Stimulated activated CD4-positive, alpha-beta T cell treated with anti-CD3 and anti-CD28 coated beads, Interleukin-1b, Interleukin-23, amount 100 ng/mL, for 24 hours (primary cell): ENCODE measurements at places on chromosomes 13 and 19.

- DNase-seq: no peak
These were observed 94.7 kb downstream of the MIPEP start for GRCh38 chr13:23794267-23795161.

DNA sequence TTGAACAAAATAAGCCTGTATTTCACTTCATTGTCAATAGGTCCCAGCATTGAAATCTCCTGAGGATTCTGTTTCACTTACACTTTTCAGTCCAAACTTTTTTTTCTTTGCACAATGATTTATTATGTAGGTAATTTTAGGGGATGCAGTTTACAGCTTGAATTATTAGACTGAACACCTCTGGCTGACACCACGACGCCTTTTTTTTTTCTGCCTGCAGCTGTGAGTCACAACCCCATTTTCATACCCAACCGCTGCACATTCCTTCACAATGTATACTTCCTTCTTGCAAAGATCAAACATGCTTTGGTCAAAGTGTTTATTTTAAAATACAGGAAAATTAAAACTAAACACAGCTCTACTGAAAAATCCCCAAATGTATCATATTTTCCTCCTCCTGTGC, 11.4 kb downstream of the ZIC2 start:
- no peak for DNase-seq

GRCh38 chr19:12064590-12065538, at the start of gene ZNF844:
Gene ZNF844 (plus strand): TSS chr19:12064731. CDS start chr19:12064874, 143 bp downstream.
- peak; percentile 59 for DNase-seq

- DNase-seq: no peak
These were observed 1.1 kb downstream of the SHISA2 start for GRCh38 chr13:26050568-26051230.

DNA sequence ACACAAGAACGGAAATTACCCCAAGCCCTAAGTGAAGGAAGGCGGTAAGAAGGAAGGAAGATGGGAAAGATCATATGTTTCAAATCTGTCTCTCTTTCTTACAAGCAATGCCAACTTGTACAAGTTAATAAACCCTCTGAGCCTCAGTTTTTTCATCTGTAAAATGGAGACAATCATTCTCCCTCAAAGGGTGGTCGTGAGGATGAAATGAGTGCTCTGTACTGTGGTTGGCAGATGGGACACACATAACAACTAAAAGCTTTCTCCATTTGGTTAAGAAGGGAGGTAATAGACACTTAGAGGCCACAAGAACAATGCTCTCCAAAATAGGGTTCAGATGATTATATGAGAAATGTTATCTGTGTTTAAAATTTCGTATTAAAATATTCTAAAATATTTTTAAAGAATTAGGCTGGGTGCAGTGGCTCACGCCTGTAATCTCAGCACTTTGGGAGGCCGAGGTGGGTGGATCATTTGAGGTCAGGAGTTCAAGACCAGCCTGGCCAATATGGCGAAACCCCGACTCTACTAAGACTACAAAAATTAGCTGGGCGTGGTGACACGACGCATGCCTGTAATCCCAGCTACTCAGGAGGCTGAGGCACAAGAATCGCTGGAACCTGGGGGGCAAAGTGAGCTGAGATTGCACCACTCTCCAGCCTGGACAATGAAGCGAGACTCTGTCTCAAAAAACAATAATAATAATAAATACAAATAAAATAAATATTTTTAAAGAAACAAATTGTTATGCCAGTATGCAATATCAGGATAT, 89.7 kb downstream of the STARD13 start:
- DNase-seq: no peak

- no peak for DNase-seq
These were observed 35.6 kb upstream of the ZNF599 start for GRCh38 chr19:34808566-34808965.

GRCh38 chr19:57841122-57841763, 8.4 kb upstream of the ZNF587 start:
- DNase-seq: no peak

DNA sequence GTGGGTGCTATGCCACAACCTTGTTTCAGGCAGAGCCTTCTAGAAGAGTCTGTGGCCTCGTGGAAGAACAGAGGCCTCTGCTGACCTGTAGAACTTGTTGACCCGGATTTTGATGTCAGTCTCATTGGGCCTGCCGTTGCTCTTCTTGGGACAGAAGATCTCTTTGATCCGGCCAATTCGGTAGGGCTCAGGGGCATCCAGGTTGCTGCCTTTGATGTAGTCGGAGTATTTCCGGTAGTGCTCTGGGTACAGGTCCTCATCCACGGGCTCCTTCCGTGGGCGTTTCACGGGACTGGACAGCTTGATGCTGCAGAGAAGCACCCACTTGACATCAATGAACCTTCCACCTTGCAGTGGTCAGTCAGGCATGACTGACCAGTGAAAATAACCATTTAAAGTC, 24.0 kb upstream of the EIF3G start:
- no peak for DNase-seq

- no peak for DNase-seq
These were observed 43.5 kb downstream of the PIN1 start for GRCh38 chr19:9878511-9879196.

- no peak for DNase-seq
These were observed 403.9 kb downstream of the NDFIP2 start for GRCh38 chr13:79884890-79885289.

GRCh38 chr19:2084993-2085720, 11.0 kb downstream of the MOB3A start:
- DNase-seq: peak; percentile 80

DNA sequence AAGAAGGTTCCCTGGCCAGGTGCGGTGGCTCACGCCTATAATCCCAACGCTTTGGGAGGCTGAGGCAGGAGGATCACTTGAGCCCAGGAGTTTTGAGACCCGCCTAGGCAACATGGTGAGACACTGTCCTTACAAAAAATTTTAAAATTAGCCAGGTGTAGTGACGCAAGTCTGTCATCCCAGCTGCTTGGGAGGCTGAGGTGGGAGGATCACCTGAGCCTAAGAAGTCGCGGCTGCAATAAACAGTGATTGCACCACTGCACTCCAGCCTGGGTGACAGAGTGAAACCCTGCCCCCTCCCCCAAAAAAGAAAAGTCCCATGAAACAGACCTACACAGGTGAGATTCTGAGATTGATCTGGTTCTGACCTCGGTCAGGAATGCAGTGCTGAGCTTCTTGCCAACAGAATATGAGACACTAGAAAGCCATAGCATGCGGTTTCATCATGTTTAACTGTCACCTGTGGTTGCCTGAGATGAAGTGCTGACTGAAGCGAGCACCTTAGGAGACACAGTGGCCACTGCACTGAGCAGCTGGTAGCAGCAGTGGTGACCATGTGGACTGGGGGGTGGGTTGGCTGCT, 2.0 kb upstream of the A1BG start:
- no peak for DNase-seq

DNA sequence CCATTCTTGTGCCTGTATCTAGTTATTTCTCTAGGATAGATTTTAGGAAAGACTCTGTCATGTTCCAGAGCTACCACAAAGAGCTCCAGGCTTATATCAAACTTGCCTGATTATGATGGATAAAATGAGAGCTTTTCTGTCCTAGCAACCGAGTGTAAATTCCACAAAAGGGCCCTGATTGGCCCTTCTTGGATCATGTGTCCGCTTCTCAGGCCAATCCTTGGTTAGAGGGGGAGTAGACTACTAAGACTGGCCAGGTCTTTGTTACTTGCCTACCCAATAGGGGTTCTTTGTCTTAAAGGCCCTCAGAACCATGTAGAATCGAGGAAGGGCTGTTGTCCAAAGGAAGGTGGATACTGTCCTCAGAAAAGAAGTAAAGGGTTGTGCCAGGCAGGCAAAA, 2.4 kb downstream of the DHX34 start:
- DNase-seq: no peak

GRCh38 chr13:85148009-85148408, 651.2 kb downstream of the SLITRK6 start:
- no peak for DNase-seq

DNA sequence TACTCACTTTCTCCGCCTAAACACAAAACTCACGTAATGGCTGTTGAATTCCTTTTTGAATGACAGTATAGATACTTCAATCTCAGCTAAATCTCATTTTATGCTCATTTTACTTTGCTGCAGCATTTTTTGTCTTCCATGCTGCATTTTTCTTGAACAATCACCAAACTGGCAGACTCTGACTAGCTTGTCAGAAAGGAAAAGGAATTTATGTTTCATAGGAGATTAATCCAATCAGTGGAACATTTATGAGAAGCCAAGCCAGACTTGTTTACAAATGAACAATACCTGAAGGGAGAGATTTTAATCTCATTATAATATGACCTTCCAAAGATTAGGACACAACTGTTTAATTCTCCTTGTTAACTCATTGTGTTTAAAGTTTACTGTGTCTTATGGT, 1044.3 kb downstream of the DIAPH3 start:
- no peak for DNase-seq

- DNase-seq: no peak
These were observed 164.6 kb upstream of the TSHZ3 start for GRCh38 chr19:31513841-31514240.

GRCh38 chr19:17347361-17347760, 10.0 kb downstream of the GTPBP3 start:
- DNase-seq: no peak

DNA sequence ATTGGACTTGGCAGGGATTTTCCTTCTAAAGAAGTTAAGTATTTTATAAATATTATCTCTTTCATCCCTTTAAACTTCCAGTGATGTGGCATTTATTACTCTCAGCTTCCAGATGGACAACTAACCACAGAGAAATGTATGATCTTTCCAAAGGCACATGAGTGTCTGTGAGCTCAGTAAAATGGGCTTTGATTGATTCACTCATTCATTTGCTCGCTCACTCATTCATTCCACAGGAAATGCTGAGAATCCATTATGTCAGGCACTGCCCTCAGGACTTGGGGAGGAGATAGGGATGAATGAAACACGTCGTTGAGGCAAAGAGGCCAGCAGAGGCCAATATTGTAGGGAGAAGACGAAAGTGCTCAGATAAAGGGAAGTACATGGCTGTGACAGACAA, 359.3 kb downstream of the EFNB2 start:
- no peak for DNase-seq

DNA sequence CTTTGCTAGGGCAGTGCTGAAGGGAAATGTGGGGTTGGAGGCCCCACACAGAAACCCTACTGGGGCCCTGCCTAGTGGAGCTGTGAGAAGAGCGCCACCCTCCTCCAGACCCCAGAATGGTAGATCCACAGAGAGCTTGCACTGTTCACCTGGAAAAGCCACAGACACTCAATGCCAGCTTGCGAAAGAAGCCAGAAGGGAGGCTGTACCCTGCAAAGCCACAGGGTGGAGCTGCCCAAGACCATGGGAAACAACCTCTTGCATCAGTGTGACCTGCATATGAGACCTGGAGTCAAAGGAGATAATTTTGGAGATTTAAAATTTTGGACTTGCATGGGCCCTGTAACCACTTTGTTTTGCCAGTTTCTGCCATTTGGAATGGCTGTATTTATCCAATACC, 615.4 kb upstream of the MIR17HG start:
- DNase-seq: no peak

DNA sequence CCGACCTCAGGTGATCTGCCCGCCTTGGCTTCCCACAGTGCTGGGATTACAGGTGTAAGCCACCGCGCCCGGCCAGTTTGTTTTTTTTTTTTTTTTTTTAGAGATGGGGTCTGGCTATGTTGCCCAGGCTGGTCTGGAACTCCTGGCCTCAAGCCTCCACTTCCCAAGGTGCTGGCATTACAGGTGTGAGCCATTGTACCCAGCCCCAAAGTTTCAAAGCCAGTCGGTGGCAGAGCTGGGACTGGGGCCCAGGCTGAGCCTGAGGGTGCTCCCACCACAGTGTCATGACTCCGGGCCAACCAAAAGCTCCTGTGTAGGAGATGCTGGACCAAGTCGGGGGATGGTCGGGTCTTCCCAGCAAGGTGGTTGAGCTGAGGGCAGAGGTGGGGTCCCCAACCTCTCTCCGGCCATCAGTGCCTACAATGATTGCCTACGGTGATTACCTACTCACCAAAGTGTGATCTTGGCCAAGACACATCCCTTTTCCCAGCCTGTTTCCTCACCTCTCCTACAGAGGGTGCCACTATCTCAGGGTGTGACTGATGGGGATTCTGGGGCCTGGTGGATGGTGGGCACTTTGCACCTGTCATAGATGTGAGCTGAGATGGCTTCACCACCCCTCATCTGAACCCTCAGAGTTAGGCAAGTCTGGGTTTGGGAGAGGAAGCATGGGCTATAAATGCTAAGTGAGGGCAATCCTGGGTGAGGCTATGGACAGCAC, 5.9 kb upstream of the SAMD1 start:
- DNase-seq: no peak

DNA sequence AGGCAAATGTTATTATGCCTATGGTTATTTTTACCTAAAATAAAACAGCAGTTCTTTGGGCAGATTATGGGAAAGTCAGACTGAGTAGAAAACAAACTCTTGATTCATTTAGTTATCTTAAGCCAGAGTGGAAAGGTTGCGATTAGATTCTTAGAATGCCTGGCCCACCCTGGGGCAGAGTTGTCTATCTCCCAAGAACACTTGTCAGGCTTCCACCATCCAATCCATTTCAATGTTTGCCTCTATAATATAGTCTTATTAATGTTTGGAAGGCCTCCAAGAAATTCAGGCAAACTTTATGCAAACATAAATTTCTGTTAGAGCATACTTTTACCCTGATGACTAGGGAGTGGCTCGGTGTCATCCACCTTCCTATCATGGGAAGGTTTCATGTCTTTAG, 207.0 kb downstream of the SLITRK6 start:
- no peak for DNase-seq

DNA sequence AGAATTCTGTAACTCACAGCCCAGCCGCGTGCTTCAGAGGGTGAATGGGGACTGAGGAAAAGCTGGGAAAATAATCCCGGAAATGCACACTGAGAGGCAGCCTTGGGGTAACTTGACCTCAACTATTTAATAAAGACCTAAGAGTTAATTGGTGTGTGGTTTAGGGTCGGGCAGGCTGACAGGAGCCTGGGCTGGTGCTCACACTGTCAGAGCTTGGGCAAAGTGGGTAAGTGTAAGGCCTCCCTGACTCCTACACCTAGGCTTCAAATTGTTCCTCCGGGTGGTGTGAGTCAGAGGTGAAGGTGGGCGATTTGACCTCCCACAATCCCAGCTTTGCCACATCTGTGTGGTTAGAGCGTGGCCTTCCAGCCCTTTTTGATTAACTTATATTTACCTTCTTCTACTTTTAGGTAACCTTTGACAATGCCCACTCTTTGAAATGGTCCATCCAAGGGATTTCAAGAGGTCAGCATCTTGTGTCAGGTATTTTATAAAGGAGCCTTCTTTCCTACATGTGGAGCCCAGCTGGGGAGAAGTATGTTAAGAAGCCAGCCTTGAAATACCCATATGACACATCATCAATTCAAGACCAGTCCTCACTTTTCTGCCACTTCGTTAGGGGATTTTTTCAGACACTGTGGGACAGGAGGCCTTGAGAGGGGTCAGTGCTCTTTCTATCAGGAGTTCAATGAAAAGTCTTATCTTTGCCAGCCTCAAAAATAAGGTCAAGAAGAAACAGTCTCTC, 114.2 kb downstream of the NUFIP1 start:
- DNase-seq: no peak

- DNase-seq: peak; percentile 7
These were observed at the start of gene ACP7 for GRCh38 chr19:39083983-39084731. Gene ACP7 (plus strand): TSS chr19:39084368. CDS start chr19:39085270, 902 bp downstream.

- no peak for DNase-seq
These were observed 23.2 kb upstream of the CRTC1 start for GRCh38 chr19:18660051-18660910.

- DNase-seq: no peak
These were observed 155.3 kb downstream of the IRS2 start for GRCh38 chr13:109631069-109631468.

GRCh38 chr13:76848596-76848995, 37.6 kb downstream of the KCTD12 start:
- no peak for DNase-seq
